ENCODE measurements at places on chromosomes 5 and 9. TPM values are rescaled to one million over a fixed set of nuclear protein-coding genes. Genes with fewer than 3 reads are reported as not detected.

Gene FOXD4
- not detected for total RNA-seq

Gene PCDHB8
- 2.3 TPM for total RNA-seq

Gene HDHD3
- 13.0 TPM for total RNA-seq

Gene C5orf34
- total RNA-seq: 4.4 TPM

Gene INVS
- 33.7 TPM for total RNA-seq

Gene TLE1
- total RNA-seq: 73.8 TPM

Gene CTSV
- total RNA-seq: 2.9 TPM

Gene ALDOB
- not detected for total RNA-seq

Gene WNT8A
- not detected for total RNA-seq

Gene GOLGA2
- total RNA-seq: 134 TPM

Gene SPATA9
- total RNA-seq: not detected

Gene DDX4
- total RNA-seq: not detected

Gene SLC9A3
- 4.3 TPM for total RNA-seq

Gene ELOVL7
- total RNA-seq: 4.7 TPM

Gene FAM219A
- total RNA-seq: 8.4 TPM

Gene CDKN2B-AS1
- not detected for total RNA-seq

Gene SPATA31D3
- total RNA-seq: not detected

Gene NR2F1
- total RNA-seq: 31.2 TPM

Gene NPDC1
- 27.0 TPM for total RNA-seq

Gene OTP
- not detected for total RNA-seq

Gene GARIN3
- total RNA-seq: not detected

Gene UHRF2
- 76.3 TPM for total RNA-seq

Gene TAF1L
- total RNA-seq: 0.21 TPM

Gene GNA14
- total RNA-seq: 5.9 TPM

Gene SMIM32
- total RNA-seq: not detected

Gene PCDHA2
- total RNA-seq: 0.72 TPM

Gene PCDHA10
- total RNA-seq: 0.21 TPM

Gene ZFP2
- 2.9 TPM for total RNA-seq

Gene ORM2
- not detected for total RNA-seq

Gene RASEF
- 5.5 TPM for total RNA-seq

Gene MOCS2
- total RNA-seq: 44.6 TPM

Gene GARNL3
- total RNA-seq: 32.9 TPM

Gene ASPN
- total RNA-seq: 419 TPM

Gene EPB41L4A
- total RNA-seq: 9.7 TPM

Gene JAKMIP2
- 8.2 TPM for total RNA-seq

Gene FOXD4L4
- total RNA-seq: not detected

Gene ADAMTS19
- total RNA-seq: 49.9 TPM

Gene EPB41L4B
- 5.8 TPM for total RNA-seq

Gene IL33
- 21.3 TPM for total RNA-seq

Gene PCSK1
- total RNA-seq: not detected

Gene SOWAHA
- total RNA-seq: 0.10 TPM

Data from tongue (tissue), 3 donors.